BJ (cell line): ENCODE measurements at places on chromosomes 4 and X.

DNA sequence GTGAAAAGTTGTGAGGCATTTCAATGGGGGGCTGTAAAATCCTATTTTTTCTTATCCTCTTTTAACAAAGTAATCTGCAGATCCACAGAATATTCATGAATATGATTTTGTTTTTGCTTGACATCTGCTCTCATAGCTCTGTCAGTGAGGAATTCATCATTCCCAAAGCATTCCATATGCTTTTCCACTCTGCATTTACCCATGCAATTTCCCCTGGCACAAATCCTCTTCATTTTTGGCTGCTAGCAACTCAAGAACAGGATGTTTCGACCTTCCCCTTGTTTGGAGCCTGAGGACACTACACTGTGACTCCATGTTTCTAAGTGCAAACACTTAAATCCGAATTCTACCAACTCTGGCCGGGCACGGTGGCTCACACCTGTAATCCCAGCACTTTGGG, 48.5 kb downstream of the KLHL15 start:
- DNase-seq: no peak

DNA sequence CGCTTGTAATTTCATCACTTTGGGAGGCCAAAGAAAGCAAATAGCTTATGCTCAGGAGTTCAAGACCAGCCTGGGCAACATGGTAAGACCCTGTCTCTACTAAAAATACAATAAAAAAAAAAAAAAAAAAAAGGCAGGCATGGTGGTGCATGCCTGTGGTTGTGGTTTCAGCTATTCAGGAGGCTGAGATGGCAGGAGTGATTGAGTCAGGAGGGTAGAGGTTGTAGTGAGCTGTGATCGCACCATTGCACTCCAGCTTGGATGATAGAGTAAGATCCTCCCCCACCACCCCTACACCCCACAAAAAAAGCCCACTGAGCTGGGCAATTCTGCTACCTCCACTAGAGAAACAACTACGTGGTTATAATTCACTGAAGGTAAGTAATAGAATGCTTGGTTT, 118.8 kb upstream of the PCDH18 start:
- no peak for DNase-seq

DNA sequence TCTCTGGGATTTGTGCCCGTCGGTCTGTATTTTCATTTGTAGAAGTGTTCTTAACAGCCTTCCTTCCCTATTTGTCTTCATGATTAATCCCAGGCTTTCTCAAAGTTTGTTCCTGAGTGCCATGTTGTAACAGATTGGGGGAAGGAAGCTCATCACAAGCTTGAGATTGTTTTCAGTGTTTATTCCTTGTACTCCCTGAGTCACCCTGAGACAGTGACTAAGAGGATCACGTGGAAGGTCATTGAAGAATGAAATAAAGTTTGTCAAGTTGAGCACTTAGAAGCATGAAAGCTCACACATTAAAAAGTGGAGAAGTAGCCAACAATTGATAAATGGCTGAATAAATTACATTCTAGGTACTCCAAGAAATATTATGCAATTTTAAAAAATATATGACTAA, 153.5 kb upstream of the FAM241A start:
- no peak for DNase-seq

DNA sequence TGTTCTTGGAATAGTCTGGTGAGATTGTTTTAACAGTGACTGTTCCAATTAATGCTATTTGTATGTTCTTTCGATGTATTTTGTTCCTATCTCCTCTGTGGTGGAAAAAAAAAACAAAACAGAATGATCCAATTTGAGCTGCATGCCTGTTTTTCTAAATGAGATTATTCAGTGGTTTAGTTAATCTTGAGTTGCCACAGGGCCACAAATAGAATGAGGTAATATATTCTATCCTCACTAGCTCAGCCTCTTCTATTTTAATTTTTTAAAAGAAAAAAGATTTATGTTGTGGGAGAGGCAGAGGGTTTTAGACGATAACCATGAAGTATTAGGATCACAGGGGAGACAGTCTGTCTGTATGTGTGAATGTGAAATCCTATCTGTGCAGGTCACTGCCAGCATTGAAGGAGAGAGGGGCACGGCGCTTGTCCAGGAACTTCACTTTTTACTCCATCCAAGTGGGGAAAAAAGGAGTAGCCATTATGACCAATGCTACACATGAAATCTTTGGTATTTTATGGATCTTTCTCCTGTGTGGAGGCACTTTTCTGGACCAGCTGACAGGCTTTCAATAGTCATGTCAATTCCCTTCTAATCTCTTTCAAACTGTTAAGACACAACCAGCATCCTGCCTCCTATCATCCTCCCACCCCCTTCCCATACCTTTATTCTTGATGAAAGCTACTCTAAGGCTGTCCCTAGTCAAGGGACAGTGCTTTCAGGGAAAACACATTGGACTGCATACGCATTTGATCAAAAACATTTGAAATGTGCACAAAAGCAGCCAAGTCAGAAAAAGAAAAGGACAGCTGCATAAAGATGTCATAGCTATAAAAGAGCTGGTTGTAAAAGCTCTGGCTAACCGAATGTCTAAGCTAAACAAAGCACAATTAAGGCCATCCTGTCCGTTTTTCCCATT, 1063.8 kb upstream of the INTU start:
- DNase-seq: no peak

GRCh38 chr4:140799686-140800225, 43.6 kb upstream of the TBC1D9 start:
- no peak for DNase-seq

DNA sequence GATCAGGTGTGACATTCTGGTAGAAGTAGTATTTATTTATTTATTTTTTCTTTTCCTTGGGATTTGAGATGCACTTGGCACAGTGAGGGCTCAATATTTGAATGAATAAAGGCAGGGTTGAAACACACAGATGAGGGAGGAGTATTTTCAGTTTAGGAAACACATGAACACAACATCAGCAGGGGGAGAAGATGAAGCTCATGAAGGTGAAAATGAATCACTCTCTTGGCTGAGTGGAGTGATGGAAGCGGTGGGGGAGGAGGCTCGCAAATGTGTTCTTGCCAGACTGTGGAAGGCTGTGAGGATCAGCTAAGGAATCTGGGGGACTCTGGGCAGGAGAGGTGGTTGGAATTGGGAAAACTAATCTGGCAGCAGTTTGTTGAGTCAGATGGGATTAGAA, 55.3 kb downstream of the ARHGAP10 start:
- DNase-seq: no peak

DNA sequence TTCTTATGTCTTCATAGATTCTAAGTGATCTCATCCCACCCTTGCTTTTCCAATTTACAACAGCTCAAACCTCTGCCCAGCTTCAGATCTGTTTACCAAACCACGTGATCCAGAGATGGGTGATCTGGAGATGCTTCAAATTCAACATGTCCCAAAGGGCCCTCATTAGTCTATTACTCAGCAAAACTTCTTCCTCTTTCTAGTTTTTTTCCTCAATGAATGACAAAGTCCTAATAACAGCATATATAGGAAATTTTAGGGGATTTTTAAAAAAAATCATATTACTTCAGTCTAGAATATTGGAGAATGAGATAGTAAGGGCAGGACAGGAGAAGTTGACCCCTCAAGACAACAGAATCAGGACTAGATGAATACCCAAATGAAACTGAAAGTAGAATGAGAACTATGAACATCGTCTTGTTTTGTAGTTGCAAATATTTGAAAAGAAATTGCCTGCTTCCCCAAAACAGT, 127.1 kb downstream of the CFAP299 start:
- no peak for DNase-seq

DNA sequence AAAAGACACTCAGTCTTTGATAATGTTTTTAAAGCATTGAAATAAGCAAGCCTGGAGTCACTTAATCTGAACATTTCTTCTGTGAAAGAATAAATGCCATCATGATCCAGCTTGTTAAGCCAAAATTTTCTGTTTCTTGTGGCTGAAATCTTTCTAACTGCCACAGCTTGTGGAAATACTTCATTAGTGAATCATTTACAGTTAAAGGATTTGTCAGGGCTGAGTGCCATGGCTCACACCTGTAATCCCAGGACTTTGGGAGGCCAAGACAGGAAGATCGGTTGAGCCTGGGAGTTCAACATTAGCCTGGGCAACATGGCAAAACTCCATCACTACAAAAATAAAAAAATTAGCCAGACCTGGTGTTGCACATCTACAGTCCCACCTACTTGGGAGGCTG, 93.3 kb upstream of the PDE5A start:
- no peak for DNase-seq

GRCh38 chr4:174631901-174632758, 109.8 kb upstream of the HPGD start:
- DNase-seq: no peak

DNA sequence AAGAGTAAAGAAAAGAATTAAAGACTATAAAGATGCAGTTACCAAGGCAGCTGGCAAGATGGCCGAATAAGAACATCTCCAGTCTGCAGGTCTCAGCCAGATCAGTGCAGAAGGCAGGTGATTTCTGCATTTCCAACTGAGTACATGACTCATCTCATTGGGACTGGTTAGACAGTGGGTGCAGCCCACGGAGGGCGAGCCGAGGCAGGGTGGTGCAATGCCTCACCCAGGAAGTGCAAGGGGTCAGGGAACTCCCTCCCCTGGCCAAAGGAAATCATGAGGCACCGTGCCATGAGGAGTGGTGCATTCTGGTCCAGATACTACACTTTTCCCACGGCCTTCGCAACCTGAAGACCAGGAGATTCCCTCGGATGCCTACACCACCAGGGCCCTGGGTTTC, 20.5 kb downstream of the SPIN4 start:
- no peak for DNase-seq

DNA sequence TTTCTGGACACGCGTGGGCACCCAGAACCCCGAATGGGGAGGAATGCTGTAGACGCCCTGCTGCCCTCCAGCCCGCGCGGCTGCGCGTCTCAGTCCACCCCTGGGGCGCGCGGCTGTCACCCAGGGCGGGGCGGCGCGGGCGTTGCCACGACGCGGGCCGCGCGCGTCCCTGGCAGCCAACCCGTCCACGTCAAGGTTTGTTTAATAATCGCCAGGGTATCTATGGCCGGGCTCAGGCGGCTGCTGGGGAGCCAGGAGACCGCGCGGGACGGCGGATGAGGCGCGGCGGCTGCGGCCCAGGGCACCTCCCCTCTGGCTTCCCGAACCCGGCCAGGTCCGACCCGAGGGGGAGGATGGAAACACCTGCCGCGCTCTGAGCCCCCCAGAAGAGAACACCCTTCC, at the start of gene SPATA18:
SPATA18 (plus strand) TSS at position 92 of the 402 bp plus-strand sequence. CDS start 401 bp downstream, outside the sequence.
- DNase-seq: no peak

DNA sequence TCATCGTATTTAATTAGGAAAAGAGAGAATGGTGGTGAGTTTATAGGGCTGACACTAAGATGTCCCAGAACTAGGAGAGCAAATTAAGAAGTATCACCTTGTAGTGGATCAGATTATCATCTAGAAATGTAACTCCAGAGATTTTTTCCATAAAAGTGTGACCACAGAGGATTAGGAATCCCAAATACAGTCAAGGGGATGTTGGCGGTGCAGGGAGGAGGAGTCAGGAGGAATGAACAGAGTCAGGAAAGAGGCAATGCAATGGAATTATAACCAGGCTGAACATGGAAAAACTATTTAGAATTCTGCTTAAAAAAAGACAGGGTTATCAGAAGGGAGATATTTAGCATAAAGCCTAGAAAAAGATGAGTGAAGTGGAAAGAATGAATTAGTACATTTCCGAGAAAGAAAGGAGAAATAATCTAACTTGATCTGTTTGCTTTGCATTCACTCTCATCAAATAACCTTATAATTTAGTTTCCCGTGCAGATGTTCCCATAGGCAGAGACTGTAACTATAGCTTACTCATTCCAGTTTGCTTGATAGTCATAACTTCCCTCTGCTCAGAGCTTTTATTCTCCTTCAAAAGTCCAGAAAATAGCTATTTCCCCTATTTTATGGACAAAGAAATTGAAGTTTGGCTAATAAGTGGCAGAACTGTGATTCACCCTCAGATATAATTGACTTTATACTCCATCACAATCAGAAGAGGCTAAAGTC, 56.4 kb downstream of the SCFD2 start:
- no peak for DNase-seq

- DNase-seq: no peak
Observed at GRCh38 chr4:108465886-108466500, 154.4 kb upstream of the RPL34 start.

DNA sequence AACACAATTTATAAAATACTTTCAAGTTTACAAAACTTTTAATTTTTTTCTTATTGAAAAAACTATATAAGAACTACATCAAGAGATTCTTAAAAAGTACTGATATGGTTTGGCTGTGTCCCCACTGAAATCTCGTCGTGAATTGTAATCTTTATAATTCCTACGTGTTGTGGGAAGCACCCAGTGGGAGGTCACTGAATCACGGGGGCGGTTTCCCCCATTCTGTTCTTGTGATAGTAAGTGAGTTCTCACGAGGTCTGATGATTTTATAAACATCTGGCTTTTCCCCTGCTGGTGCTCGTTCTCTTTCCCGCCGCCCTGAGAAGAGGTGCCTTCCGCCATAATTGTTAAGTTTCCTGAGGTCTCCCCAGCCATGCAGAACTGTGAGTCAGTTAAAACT, 88.5 kb downstream of the FRAS1 start:
- DNase-seq: no peak

DNA sequence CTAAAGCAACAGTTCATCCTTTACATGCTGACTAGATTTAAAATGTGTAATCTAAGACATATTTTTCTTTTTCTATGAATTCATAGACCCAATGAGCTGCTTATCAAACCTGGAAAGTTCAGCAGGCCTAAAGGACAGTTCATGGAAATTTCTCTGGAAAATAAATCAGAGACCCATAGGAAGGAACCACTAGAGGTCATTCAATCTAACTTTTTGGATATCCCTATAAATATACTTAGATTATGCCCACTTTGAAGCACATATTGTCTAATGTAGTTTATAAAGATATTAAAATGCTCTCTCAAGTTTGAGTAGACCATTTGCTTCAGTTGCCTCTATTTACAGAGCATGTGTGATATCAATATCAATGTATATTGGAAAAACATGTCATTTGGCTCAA, 473.0 kb downstream of the FAT4 start:
- no peak for DNase-seq
